Esophagus squamous epithelium (tissue), 5 donors: ENCODE measurements at places on chromosomes 1 and 21.

DNA sequence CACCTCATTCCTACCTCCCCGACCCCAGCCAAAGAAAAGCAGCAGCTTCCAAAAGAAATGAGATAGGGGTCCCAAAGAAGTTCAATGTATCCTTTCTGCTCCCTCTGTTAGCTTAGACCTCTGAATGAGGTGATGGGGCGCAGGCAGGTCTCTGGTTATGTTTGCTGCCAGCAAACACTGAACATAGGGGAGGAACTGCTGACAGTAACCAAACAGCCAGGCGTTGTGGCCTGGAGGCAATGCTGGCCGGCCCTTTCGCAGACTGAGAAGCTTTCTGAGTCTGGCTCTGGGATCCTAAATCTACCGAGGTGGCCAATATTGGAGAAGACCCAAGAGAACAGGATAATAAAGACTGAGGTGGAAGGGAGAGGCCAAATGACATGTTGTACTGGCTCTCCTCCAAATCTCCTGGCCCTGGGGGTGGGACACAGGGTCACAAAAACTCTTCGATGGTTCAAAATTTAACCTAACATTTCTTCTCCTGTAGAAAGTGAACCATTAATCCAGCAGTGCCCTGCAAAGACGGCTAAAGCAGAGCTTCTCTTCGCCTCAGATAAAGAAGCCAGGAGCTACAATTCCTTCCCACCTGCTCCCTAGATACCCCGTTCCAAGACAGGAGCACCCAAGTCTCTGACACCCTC lies 19.6 kb downstream of the SSR2 start:
- no peak for DNase-seq
- H3K4me3 ChIP-seq = no peak overlapping the region
- H3K4me1 ChIP-seq = no peaks in the 10 kb centered on the region
- no peak overlapping the region for H3K27ac ChIP-seq

GRCh38 chr1:51736702-51737101 lies 119.8 kb downstream of the OSBPL9 start:
- H3K4me1 ChIP-seq = peaks cover 51% of the 10 kb centered on the region
- no peak overlapping the region for H3K27ac ChIP-seq
- DNase-seq = no peak

DNA sequence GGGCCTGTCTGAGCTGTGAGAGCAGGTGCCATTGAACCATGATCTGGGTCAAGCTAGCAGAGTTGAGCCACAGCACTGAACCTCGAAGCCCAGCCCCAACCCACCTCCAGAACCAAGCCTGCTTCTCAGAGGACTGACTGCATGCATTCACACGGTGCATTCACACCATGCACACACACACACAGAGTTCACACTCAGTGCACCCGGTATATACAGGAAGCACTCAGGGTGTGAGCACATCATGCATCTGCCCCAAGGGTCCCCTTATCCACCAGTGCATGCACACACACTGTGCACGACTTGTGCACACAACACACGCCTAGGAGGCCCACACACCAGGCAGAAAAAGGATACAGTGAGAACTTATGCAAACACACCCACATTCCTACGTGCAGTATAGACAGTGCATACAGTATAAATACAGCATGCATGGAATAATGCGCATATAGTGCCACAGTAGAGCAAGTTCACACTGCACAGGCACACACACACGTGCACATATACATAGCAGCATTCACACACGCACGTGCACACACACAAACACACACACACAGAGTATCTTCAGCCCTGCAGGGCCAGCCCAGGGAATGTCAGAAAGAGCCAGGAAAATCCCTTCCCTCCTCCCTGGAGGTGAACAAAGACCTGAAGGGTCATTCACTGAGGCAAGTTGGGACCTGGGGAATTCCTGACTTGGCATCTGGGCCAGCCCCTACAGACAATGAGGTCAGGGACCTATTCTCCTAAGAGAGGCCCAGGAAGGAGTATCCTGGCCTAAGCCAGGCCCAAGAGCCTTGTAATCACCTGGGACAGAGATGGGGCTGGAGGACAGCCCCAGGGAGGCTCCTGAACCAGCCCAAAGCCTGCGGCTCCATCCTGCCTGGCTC lies 42.1 kb downstream of the CAMK2N1 start:
- peaks cover 19% of the 10 kb centered on the region for H3K27me3 ChIP-seq
- H3K4me3 ChIP-seq = no peak overlapping the region
- H3K27ac ChIP-seq = no peak overlapping the region
- H3K36me3 ChIP-seq = no peaks in the 10 kb centered on the region
- no peak for DNase-seq

DNA sequence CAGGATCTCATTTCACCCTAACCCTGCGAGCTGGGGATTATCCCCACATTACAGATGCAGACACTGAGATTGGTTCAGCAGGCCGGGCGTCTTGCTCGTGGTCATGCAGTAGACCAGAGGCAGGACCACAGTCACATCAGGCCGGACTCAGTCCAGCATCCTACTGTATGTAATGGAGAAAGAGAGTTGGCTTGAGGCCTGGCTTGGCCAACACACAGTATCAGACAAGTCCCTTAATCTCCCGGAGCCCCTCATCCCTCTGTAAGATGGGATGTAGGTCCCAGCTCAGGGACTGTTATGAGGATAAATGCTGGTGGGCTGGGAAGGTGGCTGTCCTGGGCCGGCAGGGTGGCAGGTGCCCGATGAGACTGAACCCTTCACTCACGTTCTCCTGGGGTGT lies 66.1 kb upstream of the ACTL8 start:
- H3K4me1 ChIP-seq = no peaks in the 10 kb centered on the region
- peaks cover 95% of the 10 kb centered on the region for H3K36me3 ChIP-seq
- no peaks in the 10 kb centered on the region for H3K27me3 ChIP-seq
- DNase-seq = no peak

- DNase-seq = no peak
- H3K36me3 ChIP-seq = peaks cover 3% of the 10 kb centered on the region
Observed at GRCh38 chr1:223732993-223733798, 20.9 kb downstream of the CAPN2 start.

DNA sequence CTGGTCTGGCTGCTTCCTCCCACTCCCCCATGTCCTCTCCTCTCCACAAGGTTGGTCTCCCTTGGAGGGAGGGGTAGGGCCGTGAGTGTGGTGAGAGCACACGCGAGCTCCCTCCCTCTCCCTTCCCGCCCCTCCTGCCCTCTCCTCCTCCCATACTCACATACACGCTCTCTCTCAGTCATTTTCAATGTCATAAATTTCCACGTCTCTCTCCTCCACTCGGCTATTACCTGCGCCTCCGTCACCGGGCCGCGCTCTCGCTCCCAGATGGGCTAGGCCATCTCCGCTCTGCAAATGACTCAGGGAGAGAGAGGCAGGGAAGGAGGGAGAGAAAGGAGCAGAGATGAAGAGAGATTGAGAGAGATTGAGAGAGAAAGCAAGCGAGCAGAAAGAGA lies 36.7 kb upstream of the DMBX1 start:
- no peak overlapping the region for H3K27ac ChIP-seq
- H3K36me3 ChIP-seq = no peaks in the 10 kb centered on the region
- DNase-seq = no peak
- H3K4me1 ChIP-seq = peaks cover 4% of the 10 kb centered on the region
- H3K27me3 ChIP-seq = peaks cover 98% of the 10 kb centered on the region
- H3K4me3 ChIP-seq = no peak overlapping the region

DNA sequence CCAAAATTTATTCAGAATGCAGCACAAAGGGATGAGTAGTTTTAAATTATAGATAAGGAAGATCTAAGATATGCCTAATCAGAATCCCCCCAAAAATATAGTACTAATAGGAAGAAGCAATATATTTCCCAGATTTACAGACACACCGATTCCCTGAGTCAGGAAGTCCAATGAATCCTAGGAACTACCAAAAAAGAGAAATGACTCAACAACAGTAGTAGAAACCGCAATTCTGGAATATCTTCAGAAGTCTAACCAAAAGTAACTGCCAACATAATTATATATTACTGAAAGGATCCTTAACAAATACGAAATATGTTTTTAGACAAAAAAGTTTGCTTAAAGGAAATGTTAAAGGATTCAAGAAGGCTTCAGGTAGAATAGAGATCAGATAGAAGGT lies 10.3 kb downstream of the AHCTF1 start:
- no peak for DNase-seq
- no peak overlapping the region for H3K4me3 ChIP-seq
- H3K27ac ChIP-seq = no peak overlapping the region
- no peaks in the 10 kb centered on the region for H3K4me1 ChIP-seq

DNA sequence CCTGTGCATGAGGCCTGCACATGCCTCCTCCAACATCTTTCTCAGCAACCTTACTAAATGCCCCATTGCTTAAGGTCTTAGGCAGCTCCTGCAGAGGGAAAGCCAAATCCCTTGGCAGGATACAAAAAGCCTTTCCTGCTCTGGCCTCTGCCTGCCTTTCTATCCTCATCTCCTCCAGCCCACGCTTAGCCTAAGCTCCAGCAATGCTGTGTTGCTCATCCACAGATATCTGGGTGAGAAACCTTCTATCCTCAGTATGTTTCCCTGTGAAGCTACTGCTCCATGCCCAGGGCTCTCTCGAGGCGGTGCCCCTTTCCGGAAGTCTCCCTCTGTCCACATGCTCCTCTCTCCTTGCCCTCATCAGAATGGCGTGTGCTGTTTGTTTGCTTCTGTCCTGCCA lies 37.0 kb upstream of the CCSAP start:
- H3K4me1 ChIP-seq = no peaks in the 10 kb centered on the region
- no peak overlapping the region for H3K27ac ChIP-seq
- H3K4me3 ChIP-seq = no peak overlapping the region
- H3K36me3 ChIP-seq = no peaks in the 10 kb centered on the region

GRCh38 chr1:230140221-230141020 lies 73.4 kb downstream of the GALNT2 start:
- H3K27ac ChIP-seq = no peak overlapping the region

GRCh38 chr1:117096951-117097408 lies 24.6 kb downstream of the TRIM45 start:
- H3K27me3 ChIP-seq = no peaks in the 10 kb centered on the region
- no peak overlapping the region for H3K4me3 ChIP-seq
- H3K27ac ChIP-seq = no peak overlapping the region
- no peaks in the 10 kb centered on the region for H3K36me3 ChIP-seq

DNA sequence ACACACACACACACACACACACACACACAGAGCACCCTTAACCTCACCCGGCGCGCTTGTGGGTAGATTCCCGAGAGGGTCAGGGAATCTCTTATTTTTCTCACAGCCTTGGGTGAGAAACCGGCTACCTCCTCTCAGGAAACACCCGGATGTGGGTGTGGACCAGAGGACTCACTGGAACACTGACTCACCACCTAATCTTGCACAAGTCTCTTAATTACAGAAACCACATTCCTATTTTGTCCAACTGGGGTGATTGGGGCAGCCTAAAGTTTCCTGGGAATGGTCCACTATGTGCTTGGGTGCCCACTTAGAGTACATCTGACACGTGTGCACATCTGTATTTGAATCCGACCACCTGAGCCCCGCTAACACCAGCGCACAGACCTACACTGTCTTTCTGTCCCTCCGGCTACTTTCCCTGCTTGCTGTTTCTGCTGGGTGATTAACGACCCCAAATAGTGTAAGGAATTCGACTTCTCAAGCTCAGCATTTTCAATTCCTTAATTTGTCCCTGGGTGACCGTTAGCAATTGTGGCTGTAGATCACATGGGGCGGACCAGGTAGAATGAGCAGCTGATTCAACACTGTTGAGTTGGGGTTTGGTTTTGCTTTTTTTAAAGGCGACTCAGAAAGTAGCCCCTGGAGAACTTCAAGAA lies 14.0 kb upstream of the TBX15 start:
- H3K27me3 ChIP-seq = peaks cover 13% of the 10 kb centered on the region
- no peaks in the 10 kb centered on the region for H3K36me3 ChIP-seq
- peak overlapping the region; percentile 16 for H3K4me3 ChIP-seq
- no peak overlapping the region for H3K27ac ChIP-seq
- H3K4me1 ChIP-seq = peaks cover 25% of the 10 kb centered on the region

DNA sequence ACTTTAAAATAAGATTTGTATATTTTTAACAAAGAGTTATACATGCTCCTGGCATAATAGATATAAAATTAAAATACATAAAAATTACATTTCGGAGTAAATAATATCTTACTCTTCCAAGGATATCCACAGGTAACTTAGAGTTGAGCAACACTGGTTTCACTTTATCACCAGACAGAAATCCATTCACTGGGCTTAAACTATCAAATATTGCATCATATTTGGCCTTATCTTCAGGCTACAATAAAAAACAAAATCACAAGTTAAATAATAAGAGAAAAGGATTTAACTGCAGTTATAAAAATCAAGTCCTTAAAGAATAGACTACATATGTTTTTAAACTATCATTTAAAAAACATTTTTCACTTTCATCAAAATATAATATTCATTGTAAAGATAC lies 55.5 kb downstream of the EPS15 start:
- no peak for DNase-seq
- no peaks in the 10 kb centered on the region for H3K4me1 ChIP-seq
- H3K27ac ChIP-seq = no peak overlapping the region
- peaks cover 86% of the 10 kb centered on the region for H3K36me3 ChIP-seq
